ENCODE measurements at places on chromosomes 5 and 9. TPM values are rescaled to one million over a fixed set of nuclear protein-coding genes. Genes with fewer than 3 reads are reported as not detected.

- no peak for DNase-seq
These were observed 136.0 kb downstream of the SCAMP1 start for GRCh38 chr5:78496373-78496772.

- no peak for DNase-seq
These were observed 10.0 kb downstream of the SPARC start for GRCh38 chr5:151676719-151677118.

DNA sequence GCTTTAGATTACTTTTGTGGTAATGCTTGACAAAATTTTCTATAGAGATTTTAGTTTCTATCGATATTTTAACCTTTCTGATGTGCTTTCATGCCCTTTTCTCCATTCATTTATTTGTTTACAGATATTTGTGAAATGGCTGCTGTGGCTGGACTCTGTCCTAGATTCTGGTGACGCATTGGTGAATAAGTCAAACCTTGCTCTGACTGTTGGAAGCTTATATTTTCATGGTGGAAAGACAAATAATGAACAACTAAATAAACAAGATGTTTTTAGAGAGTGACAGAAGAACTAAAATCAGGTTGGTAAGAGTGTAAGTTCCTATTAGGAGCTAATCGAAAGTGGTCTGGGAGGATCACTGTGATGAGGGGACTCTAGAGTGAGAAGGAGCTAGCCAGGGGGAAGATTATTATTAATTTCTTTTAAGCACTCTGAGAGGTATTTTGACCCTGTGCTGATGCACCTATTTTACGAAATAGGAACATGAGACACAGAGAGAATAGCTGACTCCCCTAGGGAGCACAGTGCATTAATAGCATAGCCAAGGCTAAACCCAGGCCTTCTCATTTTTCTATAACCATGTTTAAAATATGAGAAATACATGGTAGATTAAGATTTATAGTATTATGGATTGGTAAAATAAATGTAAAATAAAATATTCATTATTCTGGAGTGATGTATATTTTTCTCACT, 411.9 kb upstream of the ARRDC3 start:
- DNase-seq, result no peak

DNA sequence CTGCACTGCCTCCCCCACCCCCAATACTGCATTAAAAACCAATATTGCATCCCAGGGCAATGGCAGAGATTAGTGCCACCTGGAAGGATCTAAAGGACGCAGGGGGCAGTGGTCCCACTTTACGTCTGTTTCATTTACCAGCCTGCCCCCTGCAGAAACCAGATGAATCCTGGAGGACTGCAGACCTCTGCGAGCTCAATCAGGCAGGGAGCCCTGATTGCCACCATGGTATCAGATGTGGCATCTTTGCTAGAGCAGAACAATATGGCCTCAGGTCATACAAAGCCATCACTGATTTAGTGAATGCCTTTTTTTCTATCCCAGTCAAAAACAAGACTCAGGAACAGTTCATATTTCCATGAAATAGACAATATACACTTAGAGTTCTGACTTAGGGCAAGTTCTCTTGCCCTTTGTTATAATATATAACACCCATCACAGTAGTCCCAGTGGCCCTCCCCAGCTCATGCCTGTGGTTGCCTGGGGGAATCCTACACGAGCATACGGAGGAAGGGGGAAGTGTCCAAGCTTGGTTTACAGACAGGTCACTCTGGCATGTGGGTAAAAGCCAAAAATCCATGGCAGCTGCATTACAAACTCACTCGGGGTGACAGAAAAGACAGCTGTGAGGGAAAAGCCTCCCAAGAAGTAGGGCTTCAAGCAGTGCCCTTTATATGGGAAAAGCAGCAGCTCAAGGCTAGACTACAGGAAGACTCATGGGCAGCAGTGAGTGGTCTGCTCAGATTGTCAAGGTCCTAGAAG, 85.1 kb downstream of the MED27 start:
- no peak for DNase-seq

GRCh38 chr5:94212476-94212875, 405.9 kb downstream of the KIAA0825 start:
- no peak for DNase-seq

- DNase-seq, result peak; percentile 63
These were observed 150.2 kb upstream of the CCDC152 start for GRCh38 chr5:42606464-42606869.

DNA sequence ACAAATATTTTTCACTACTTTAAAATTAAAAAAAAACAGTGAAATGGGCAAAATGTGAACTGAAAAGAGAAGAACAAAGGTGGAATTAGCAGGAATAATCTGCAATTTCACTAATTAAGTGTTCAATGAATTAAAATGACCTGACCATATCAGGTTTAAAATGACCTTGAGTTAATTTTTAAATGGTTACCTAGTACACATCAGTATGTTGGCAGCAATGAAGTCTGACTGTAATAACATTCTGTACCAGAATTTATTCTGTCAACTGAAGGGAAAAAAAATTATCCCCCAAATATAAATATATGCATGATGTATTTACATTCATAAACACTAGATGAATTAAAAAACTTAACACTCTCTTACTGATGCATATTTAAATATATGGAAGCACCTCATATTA, 165.6 kb downstream of the RFX3 start:
- DNase-seq, result no peak

DNA sequence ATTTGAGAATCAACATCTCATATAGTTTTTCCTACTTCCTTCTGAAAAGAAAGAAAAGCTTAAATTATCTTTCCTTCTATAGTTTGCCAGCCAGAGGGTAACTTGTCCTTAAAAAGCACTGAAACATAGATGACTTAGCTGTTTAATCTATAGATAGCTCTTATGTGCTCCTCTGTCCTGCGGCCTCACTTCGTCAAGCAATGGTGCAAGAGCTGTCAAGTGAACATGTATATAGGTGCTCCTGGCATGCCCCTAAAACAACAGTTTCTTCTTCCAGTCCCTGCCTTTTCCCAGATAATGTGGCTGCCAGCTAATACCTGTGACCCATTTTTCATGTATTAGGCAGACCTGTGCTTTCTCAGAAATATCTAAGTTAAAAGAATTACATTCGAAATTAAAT, 287.7 kb upstream of the EFNA5 start:
- no peak for DNase-seq

DNA sequence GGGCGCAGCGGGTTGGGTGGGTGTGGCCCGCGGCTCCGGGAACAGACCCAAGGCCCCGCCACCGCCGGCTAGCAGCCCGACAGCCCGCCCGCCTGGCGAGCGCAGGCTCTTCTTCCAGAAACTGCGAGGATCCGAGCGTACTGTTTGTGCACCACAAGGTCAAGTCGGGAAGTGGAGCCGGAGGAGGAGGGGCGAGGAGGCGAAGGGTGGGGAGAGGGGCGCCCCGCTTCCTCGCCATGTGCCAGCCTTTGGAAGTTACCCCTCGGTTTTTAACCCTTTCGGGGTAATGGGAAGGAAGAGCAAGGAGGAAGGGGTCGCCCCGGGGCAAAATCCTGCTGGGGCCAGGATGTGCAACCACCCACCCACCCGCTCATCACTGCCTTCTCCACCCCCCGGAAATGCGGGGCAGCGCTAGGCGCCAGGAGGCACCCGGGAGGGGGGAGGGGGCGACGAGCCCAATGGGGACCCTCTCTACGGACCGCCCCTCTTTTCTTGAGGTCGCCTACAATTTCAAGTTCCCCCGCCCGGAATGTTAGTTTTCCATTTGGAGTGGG, 1.1 kb upstream of the JADE2 start:
- DNase-seq, result peak; percentile 92

DNA sequence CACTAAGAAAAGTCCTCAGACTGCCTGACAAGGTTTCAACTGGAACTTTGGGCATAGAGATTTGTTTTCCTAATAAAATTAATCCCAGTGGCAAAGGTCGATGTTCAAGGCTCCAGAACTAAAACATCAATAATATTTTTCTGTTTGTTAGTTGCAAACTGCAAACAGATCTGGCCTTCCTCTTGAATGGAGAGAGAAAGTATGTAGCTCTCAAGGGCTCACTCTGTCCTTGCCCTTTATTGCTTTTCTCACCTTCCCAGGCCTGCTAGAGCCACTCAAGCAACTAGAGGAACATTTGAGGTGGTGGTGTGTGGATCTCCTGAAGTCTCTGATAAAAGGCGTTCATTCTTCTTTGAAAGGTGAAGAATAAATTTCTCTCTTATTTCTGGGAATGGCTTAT, 16.6 kb downstream of the ALDH1A1 start:
- DNase-seq, result no peak

- DNase-seq, result no peak
These were observed 309.1 kb downstream of the NTRK2 start for GRCh38 chr9:84978661-84979060.

GRCh38 chr5:37136694-37137093, 112.5 kb downstream of the CPLANE1 start:
- DNase-seq, result no peak

GRCh38 chr9:20357037-20357432, 265.3 kb downstream of the MLLT3 start:
- no peak for DNase-seq

DNA sequence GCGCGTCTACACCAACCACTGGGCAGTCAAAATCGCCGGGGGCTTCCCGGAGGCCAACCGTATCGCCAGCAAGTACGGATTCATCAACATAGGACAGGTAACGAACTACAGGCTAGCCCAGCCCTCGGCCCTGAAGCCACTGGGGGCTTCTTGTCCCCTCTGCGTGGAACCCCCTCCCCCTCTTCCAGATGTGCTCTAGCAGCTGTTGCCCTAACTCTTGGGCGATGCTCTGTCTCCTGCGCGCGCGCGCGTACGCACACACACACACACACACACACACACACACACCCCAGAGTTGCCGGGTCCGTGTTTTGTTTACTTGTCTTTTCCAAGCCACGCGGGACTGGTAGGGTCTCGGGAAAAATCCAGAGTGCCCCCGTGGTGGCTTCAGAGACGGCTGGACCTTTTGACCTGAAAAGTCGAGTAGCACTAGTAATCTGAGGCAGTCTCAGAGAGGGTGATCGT, 836 bp downstream of the PCSK5 start:
- DNase-seq, result no peak

DNA sequence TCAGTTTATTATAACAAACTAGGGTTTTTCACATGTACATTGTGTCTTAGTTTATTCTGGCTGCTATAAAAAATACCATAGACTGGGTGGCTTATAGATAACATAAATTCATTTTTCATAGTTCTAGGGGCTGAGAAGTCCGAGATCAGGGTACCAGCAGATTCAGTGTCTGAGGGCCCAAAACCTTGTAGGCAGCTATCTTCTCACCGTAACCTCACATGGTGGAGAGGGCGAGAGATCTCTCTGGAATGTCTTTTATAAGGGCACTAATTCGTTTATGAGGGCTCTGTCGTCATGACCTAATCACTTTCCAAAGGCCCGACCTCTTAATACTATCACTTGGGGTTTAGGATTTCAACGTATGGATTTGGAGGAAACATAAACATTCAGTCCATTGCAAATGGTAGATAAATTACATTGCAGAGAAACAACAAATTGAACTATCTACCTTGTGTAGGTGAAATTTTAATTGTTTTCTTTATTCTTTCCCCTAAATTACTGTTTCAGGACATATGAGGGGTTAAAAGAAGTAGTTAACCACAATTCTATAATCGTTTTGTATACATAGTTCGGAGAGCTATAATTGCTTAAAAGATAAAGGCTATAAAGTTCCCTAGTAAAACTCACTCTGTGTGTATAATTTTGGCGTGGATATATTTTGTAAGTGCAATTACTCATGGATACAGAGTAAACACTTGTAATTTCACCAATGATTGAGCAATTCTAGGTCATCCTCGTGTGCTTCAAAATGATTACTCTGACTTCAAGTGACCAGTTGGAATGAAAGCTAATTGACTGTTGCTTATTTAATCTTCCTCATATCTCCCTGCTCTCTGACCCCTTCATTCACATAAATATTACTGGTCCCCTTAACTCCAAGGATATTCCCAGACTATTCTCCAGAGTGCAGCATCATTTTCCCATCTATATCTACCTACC, 247.5 kb upstream of the TMEM161B start:
- no peak for DNase-seq

- DNase-seq, result no peak
These were observed 140.8 kb upstream of the CLINT1 start for GRCh38 chr5:157999696-158000095.

- no peak for DNase-seq
These were observed 217.9 kb upstream of the VLDLR start for GRCh38 chr9:2403701-2404100.

DNA sequence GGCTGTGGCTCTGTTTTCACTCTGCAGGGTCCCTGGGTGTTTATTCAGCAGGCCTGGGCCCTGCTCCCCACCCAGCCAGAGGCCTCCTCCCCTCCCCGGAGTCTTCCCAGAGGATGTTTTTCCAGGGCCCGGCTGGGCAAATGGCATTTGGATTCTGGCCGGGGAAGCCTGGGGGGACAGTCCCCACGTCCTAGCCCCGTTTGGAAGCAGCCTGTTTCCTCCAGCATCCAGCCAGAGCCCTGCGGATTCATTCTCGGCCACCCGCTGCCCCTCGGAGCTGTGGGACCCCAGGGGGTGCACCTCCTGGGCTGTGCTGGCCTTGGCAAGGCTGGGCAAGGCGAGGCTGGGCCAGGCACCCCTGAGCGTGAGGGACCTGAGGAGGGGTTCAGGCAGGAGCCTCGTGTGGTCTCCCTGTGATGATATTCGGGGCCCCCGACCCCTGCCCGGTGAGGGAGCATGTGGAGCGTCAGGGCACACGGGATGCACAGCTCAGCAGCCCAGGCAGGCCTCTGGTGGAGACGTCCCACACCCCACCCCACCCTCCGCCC, 48.8 kb upstream of the EGFL7 start:
- no peak for DNase-seq

GRCh38 chr9:137499858-137500661, 40.9 kb upstream of the NSMF start:
- DNase-seq, result no peak

ZNF366 gene
- 2.7 TPM for total RNA-seq

FCN2 gene
- total RNA-seq, result not detected

NTRK2 gene
- 1.3 TPM for total RNA-seq

HTR4 gene
- total RNA-seq, result not detected

TMC1 gene
- not detected for total RNA-seq

F2RL2 gene
- total RNA-seq, result not detected

CSF2 gene
- total RNA-seq, result not detected

LCN9 gene
- total RNA-seq, result not detected

PCDHGC4 gene
- 20.4 TPM for total RNA-seq

OR2V2 gene
- total RNA-seq, result not detected

CMBL gene
- 7.8 TPM for total RNA-seq

PPP3R2 gene
- total RNA-seq, result not detected

CNTNAP3 gene
- 0.92 TPM for total RNA-seq
